ENCODE measurements at places on chromosomes 13 and 19.

DNA sequence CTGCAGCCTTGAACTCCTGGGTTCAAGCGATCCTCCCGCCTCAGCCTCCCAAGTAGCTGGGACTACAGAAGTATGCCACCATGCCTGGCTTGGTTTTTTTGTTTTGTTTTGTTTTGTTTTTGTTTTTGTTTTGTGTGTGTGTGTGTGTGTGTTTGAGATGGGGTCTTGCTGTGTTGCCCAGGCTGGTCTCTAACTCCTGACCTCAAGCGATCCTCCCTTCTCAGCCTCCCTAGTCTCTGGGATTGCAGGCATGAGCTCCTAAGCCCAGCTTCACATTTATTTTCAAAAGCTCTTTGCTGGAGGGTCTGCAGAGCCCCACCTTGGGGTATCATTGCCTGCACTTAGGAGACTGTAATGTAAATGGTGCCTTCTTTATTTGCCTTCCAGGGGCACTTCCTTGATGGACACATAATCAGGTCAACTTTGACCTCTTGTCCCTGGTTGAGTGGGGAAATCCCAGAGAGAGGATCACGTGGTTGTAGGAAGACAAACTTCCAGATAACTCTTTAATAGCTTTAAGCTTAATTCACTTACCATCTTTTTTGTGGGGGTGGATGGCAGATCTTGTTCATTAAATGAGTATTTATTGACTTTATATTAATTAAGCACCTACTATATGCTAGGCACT, 72.9 kb upstream of the NPAS1 start:
- no peaks in the 10 kb centered on the region for H3K27me3 ChIP-seq
- H3K4me3 ChIP-seq: no peak overlapping the region
- no peak for DNase-seq
- H3K27ac ChIP-seq: no peak overlapping the region
- H3K36me3 ChIP-seq: no peaks in the 10 kb centered on the region

DNA sequence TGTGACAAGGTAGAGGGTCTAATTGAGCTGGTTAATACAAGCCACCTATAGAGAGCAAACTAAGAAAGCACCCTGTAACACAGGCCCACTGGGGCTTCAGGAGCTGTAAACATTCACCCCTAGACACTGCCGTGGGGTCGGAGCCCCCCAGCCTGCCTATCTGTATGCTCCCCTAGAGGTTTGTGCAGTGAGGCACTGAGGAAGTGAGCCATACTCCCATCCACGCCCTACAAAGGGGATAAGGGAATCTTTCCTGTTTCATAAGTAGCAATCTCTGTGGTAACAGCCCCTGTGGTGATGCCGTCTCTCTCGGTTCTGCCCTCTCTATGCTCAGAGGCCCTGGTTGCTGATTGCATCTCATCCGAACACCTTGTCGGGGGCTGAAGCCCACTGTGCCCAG, 94.2 kb upstream of the GJB6 start:
- no peak overlapping the region for H3K27ac ChIP-seq
- H3K27me3 ChIP-seq: no peaks in the 10 kb centered on the region
- no peaks in the 10 kb centered on the region for H3K36me3 ChIP-seq
- no peak for DNase-seq

DNA sequence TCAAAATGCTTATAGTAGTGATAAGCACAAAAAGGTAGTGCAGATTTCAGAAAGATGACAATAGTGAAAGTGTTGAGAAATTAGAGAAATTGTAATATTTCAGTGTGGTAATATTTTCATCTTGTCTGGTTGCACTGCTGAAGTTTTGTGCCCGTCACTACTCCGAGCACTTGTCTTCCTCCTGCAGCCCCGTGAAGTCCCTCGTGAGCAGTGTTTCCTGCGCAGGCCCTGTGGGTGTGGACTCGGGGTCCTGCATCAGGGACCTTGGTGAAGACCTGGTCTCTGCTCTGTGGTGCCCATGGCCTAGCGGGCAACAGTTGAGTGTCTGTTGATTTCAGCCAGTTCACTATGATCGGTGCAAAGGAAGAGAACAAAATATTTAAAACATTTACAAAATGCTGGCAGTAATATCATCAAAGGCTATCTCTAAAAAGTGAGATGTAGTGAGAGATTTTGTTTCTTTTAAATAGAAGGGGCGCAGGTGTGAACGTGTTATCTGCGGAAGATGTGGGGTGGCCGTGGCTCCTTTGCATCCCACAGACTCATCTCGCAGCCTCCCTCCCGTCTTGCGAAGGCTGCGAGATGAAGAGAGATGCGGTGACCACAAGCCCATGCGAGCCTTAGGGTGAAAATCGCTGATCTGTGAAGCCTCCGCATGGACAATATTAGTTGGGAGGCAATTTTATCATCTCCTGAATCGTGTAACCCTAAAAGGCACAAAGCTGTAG, 27.7 kb upstream of the DCUN1D2 start:
- H3K27me3 ChIP-seq: no peaks in the 10 kb centered on the region
- no peak for DNase-seq
- no peak overlapping the region for H3K27ac ChIP-seq
- peaks cover 2% of the 10 kb centered on the region for H3K36me3 ChIP-seq

- no peak overlapping the region for H3K27ac ChIP-seq
- no peaks in the 10 kb centered on the region for H3K36me3 ChIP-seq
- no peak overlapping the region for H3K4me3 ChIP-seq
- DNase-seq: no peak
- no peaks in the 10 kb centered on the region for H3K4me1 ChIP-seq
- no peaks in the 10 kb centered on the region for H3K27me3 ChIP-seq
Observed at GRCh38 chr13:111604097-111604496, 283.7 kb downstream of the TEX29 start.

- DNase-seq: no peak
- H3K4me3 ChIP-seq: no peak overlapping the region
- no peaks in the 10 kb centered on the region for H3K36me3 ChIP-seq
Observed at GRCh38 chr13:88086577-88086976, 415.4 kb downstream of the SLITRK5 start.

DNA sequence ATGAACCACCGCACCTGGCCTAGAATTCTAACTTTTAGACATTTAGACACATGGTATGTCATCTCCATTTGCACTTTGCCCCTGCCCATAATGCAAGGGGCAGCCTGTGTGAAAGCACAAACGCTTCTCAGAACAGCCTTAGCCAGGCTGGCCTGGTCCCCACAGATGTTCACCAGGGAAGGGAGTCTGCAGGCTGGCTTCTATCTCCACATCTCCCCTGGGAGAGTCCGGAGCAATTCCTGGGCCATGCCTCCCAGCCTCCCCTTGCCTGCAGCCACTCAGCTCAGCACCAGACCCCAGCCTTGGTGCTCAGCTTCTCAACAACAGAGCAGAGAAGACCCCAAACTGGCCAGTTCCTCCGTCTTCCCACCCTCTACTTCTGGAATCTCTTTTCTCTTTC, 21.7 kb upstream of the LSM14A start:
- no peak for DNase-seq
- H3K27ac ChIP-seq: no peak overlapping the region
- no peaks in the 10 kb centered on the region for H3K27me3 ChIP-seq
- H3K4me3 ChIP-seq: no peak overlapping the region
- H3K4me1 ChIP-seq: no peaks in the 10 kb centered on the region

DNA sequence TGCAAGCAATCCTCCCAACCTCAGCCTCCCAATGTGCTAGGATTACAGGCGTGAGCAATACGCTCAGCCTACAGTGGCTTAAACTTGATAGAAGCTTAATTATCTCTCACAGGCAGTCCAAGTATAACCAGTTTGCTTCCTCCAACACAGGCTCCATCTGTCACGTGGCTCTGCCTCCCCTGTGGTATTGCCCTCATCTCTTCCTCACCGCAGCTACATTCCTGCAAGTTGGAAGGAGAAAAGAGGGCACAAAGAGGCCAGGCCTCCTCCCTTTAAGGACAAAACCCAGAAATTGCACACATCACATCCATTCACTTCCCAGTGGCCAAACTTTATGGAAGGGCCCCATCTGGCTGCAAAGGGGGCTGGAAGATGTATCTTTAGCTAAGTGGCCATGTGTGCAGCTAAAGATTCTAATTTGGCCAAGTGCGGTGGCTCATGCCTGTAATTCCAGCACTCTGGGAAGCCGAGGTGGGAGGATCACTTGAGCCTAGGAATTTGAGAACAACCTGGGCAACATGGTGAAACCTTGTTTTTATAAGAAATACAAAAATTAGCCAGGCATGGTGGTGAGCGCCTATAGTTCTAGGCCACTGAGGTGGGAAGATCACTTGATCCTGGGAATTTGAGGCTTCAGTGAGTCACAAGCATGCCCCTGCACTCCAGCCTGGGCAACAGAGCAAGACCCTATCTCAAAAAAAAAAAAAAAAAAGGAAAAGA, 3.1 kb upstream of the SDHAF1 start:
- H3K27ac ChIP-seq: no peak overlapping the region
- DNase-seq: no peak
- peaks cover 14% of the 10 kb centered on the region for H3K4me1 ChIP-seq
- no peaks in the 10 kb centered on the region for H3K27me3 ChIP-seq

DNA sequence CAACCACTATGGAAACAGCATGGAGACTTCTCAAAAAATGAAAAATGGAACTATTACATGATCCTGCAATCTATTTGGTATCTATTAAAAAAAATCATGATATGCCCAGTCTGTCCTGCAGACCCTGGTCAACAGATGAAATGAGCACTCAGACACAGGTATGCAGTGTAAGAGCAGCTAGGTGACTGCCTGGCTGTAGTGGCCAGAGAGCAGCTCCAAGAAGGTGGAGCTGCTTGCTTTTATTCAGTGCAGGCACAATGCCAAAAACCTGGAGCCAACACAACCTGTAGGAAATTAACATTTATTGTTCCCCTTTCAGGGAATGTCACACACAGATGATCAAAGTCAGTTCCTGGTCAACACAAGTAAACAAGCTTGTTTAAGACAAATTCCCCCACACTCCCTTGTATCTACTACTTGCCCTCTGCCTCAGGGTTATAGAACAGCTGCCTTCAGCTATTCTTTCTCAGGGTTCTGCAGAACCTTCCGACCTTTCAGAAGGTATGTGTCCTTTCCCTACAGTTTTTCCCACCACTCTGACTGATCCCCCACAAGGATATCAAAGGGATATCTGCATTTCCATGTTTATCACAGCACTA, 933.7 kb upstream of the SLITRK5 start:
- DNase-seq: no peak
- H3K27ac ChIP-seq: no peak overlapping the region
- H3K36me3 ChIP-seq: no peaks in the 10 kb centered on the region
- no peaks in the 10 kb centered on the region for H3K4me1 ChIP-seq
- no peak overlapping the region for H3K4me3 ChIP-seq

DNA sequence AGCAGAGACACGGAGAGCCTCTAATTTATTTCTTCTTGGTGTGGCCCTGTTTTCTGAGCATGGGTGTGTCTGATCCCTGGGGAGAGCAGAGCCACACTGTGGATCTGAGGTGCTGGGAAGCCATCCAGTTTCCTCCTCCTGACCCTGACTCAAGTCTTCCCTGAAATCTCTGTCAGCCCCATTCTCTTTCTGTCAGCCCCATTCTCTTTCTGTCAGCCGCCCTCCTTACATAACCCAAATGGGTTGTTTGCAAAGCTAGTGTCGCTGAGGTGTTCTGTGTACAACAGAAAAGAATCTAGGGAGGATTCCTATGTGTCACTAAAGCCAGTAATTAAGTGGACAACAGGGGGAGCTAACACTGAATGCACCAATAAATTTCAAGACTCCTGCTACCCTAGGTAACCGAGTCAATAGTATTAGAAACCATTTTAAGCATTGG, 50.2 kb downstream of the LRCH1 start:
- H3K4me1 ChIP-seq: peaks cover 3% of the 10 kb centered on the region
- H3K27ac ChIP-seq: no peak overlapping the region
- H3K36me3 ChIP-seq: no peaks in the 10 kb centered on the region

DNA sequence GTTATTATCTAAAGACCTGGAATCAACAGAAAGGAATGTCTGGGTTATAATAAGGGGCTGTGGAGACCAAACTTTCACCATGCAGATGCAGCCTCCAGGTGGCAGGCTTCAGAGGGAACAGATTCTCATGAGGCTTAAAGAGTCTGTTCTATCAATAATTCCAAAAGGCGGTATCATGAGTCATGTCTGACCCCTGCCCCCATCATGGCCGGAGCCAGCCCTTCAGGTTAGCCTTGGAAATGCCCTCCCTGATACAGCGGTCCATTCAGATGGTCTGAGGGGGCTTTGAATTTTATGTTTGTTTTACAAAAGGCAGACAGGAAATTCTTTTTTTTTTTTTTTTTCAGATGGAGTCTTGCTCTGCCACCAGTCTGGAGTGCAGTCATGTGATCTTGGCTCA, 21.7 kb upstream of the LAMP1 start:
- no peaks in the 10 kb centered on the region for H3K27me3 ChIP-seq
- no peak overlapping the region for H3K4me3 ChIP-seq
- no peak overlapping the region for H3K27ac ChIP-seq
- DNase-seq: peak; percentile 28

- DNase-seq: no peak
- no peaks in the 10 kb centered on the region for H3K36me3 ChIP-seq
- no peaks in the 10 kb centered on the region for H3K4me1 ChIP-seq
- no peak overlapping the region for H3K27ac ChIP-seq
Observed at GRCh38 chr13:80389073-80390038, 48.4 kb upstream of the SPRY2 start.

DNA sequence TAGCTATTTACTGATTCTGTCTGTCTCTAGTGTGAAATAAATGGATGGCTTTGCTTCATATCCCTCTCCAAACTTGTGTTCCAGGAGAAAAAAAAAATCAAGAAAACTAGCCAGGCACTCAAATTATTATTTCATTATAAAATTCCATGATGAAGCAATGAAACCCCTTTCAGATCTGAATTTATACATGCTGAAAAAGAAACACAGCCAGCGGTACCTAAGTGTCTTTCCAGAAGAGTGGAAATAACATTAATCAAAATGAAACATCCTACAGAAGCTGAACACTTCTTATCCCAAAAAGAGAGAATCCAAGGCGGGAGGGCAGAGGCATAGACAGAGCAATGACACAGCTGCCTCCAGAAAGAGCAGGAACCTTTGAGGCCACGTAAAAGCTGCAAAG, 15.9 kb downstream of the ENOX1 start:
- H3K27me3 ChIP-seq: no peaks in the 10 kb centered on the region
- no peaks in the 10 kb centered on the region for H3K4me1 ChIP-seq
- no peak overlapping the region for H3K4me3 ChIP-seq
- no peak for DNase-seq

DNA sequence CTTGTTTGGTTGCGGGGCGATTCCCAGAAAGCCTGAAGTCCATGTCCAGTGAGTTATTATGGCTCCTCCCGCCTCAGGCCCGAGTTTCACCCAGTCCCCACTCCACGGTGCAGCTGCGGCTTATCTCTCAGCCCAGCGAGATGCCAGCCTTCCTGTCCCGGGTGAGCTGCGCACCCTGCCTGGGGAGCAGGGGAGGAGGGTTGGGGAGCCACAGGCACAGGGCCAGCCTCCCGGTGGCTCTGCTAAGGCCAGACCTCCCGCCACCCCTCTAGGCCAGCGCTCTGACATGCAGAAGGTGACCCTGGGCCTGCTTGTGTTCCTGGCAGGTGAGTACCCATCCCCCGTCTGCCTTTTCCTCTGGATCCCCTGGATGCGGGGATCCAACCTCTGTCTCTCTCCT, 3.5 kb downstream of the FXYD3 start:
- H3K27me3 ChIP-seq: 0 out of 2 replicates have a peak, but pooled peaks cover 2% of the 10 kb centered on the region
- no peak for DNase-seq
- peaks cover 3% of the 10 kb centered on the region for H3K4me1 ChIP-seq
- H3K4me3 ChIP-seq: no peak overlapping the region
- no peak overlapping the region for H3K27ac ChIP-seq

Data from Panc1 (cell line).